ENCODE measurements at places on chromosomes 7 and 10. TPM values are rescaled to one million over a fixed set of nuclear protein-coding genes. Genes with fewer than 3 reads are reported as not detected.

COL28A1 gene
- 1.9 TPM for total RNA-seq

- H3K27me3 ChIP-seq: peaks cover 1% of the 10 kb centered on the region
- no peak for DNase-seq
- H3K36me3 ChIP-seq: no peaks in the 10 kb centered on the region
- no peak overlapping the region for H3K27ac ChIP-seq
- H3K4me3 ChIP-seq: no peak overlapping the region
- no peaks in the 10 kb centered on the region for H3K4me1 ChIP-seq
These were observed 219.2 kb upstream of the HDAC9 start for GRCh38 chr7:18276380-18276779.

DNA sequence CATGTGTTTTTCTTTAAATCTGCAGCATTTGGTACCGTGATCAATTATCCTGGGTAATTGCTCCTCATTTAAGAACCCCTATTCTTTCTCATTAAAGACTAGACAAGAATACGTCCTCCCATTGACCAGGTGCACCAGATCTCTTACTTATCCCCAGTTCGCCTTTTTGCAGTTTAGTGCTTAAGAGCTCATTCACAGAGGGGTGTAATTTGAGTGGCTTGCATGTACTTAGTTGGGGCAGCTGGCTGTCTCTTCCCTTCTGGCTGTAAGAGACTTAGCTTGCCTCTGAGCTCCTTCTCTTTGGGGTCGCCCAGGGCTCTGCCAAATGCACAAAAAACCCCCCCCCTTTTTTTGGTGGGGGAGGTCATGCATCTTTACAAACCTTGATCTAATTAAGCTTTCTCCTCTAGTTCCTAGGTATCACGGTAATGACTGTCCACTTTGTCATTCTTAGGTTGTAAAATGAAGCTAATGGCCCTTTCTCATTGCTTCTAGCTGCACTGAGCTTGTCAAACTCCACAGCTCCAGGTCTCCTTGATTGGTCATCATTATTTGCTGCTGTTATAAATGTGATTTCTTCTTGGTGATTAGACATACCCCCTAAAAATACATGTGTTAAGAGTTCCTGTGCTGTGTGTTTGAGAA lies 26.3 kb downstream of the GAD2 start:
- no peaks in the 10 kb centered on the region for H3K27me3 ChIP-seq
- H3K36me3 ChIP-seq: no peaks in the 10 kb centered on the region
- no peaks in the 10 kb centered on the region for H3K4me1 ChIP-seq
- no peak overlapping the region for H3K4me3 ChIP-seq
- no peak overlapping the region for H3K27ac ChIP-seq
- no peak for DNase-seq

- DNase-seq: no peak
- H3K27ac ChIP-seq: no peak overlapping the region
- H3K4me3 ChIP-seq: no peak overlapping the region
- H3K36me3 ChIP-seq: no peaks in the 10 kb centered on the region
- no peaks in the 10 kb centered on the region for H3K4me1 ChIP-seq
- H3K27me3 ChIP-seq: no peaks in the 10 kb centered on the region
These were observed 104.0 kb upstream of the GAD2 start for GRCh38 chr10:26112532-26112931.

DNA sequence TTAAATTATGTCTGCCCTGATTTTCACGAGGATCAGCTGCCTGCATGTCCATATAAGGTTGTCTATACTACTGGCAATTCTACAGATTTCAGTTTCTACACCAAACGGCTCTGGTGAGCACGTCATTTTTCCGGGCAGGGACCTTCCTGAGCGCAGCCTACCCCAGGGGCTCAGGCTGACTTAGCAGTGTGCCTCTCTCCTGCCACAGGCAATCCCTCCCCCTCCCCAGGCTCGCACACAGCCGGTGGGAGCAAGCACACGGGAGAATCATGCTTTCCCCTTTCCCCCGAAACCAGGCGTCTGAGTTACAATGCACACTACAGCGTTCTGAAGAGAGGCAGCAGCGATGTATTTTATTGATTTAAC lies 1.7 kb downstream of the KLF6 start:
- peaks cover 29% of the 10 kb centered on the region for H3K4me1 ChIP-seq
- H3K4me3 ChIP-seq: peak overlapping the region; percentile 95
- peak overlapping the region; percentile 100 for H3K27ac ChIP-seq
- DNase-seq: peak; percentile 65
- H3K27me3 ChIP-seq: no peaks in the 10 kb centered on the region

Data from psoas muscle (tissue), 8 donors.